ENCODE measurements at places on chromosomes 2 and 18. TPM values are rescaled to one million over a fixed set of nuclear protein-coding genes. Genes with fewer than 3 reads are reported as not detected.

GRCh38 chr2:14285812-14286211 lies 346.7 kb upstream of the LRATD1 start:
- DNase-seq, result no peak

GRCh38 chr2:209534228-209534627 lies 110.4 kb downstream of the MAP2 start:
- DNase-seq, result no peak

GRCh38 chr2:176457481-176457880 lies 188.2 kb downstream of the MTX2 start:
- DNase-seq, result no peak

DNA sequence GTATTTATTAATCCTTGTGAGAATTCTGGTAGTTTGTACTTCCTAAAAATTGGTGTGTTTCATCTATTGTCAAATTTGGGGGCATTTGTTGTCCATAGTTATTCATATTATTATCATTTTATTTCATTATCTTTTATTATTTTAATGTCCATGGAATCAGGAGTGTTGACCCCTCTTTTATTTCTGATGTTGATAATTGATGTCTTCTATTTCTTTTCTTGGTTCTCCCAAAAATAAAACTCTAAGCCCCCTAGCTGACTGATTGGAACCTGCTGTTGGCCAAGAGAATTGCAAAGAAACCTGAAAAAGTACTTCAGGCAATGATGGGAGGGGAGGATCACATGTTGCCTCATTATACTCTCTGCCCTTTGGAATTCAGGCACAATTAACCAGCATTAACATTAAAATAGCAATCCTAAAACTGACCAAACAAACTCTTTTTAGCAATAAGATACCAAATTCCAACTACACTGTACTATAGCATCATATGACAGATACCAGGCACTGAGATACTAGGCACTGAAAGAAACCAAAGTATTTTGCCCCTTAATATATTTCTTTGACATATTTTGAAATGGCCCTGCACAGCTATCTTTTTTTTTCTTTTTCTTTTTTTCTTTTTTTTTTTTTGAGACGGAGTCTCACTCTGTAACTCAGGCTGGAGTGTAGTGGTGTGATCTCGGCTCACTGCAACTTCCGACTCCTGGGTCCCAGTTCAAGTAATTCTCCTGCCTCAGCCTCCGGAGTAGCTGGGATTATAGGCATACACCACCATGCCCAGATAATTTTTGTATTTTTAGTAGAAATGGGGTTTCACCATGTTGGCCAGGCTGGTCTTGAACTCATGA lies 1097.2 kb upstream of the CNTNAP5 start:
- no peak for DNase-seq

DNA sequence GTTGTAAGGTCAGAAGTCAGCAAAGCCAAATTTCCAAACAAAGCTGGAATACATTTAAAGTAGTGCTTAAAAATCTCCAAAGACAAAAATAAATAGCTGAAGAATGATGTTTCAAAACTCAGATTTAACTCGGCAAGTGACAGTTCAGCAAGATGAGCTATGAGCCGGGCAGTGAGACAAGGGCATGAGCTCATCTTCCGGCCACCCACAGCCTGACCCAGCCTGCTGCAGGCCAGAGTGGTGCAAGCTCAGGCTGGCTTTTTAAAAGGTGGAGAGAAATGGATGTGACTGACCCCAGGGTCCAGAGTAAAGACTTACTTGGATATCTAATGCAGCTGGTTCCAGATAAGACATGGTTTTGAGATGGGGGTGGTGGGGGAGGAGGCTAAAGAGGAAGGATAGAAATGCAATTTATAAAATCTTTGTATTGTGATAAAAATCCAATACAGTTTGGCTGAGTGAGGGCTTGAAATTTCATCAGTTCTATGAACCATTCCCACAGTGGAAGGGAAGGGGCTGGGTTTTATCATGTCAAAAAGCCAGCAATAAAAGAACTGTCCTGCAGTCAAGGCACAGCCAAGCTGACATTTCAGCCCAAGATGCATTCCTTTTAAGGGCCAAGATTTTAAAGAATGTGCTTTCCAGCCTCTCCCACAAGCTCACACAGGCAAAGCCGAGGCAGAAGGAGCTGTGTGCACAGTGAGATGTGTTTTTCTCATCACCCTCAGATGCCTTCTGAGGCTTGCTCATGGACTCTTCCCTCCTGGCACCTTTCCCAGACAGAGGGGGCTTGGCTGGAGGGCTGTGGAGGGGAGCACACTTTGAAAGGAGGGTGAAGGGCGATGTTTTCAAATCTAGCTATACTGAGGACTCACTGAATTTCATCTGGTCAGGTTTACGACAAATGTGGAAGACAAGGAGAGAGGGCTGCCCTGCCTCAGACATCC lies 97.9 kb upstream of the KLHL29 start:
- DNase-seq, result peak; percentile 94

GRCh38 chr2:128108166-128108565 lies 17.2 kb downstream of the UGGT1 start:
- DNase-seq, result no peak

DNA sequence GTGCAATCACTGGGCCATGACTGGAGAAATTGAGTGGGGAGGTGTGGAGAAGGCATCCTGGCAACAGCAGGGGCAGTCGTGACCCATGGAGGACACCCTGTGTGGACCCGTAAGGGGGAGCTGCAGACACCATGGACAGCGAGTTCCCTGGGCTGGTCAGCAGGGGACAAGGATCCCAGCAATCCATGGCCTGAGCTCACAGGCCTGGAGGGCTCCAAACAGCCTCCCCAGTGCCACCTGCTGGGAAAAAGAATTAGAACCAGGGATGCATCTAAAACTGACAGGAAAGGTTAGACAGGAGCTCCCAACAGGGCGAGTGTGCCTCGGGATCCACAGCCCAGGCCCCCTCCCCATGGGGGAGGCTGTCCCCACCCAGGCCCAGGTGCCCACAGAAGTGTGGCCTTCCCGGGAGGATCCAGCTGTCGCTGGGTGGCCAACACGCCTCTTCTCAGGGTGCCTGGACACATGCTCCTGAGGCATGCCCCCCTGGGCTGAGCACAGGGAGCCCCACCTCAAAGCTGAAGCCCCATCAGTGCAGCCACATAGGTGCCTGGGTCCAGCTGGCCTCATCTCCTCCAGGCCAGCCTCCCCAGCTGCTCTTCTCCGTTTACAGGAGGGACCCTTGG lies 20.5 kb upstream of the KIF1A start:
- peak; percentile 80 for DNase-seq

- no peak for DNase-seq
Observed at GRCh38 chr2:173669888-173670287, 295.3 kb downstream of the SP3 start.

Gene SLC5A7
- total RNA-seq, result 2.1 TPM

Gene CRACDL
- 28.3 TPM for total RNA-seq

Gene COL4A4
- total RNA-seq, result 20.1 TPM
